T-helper 17 cell (primary cell): ENCODE measurements at places on chromosomes 5 and 9. TPM values are rescaled to one million over a fixed set of nuclear protein-coding genes. Genes with fewer than 3 reads are reported as not detected.

Gene PCAT7
- total RNA-seq, result not detected

Gene ANXA1
- total RNA-seq, result 553 TPM

Gene FCN2
- not detected for total RNA-seq

Gene IL13
- total RNA-seq, result 0.20 TPM

Gene SPATA24
- 3.8 TPM for total RNA-seq

Gene GABBR2
- total RNA-seq, result not detected

Gene ARL14EPL
- not detected for total RNA-seq

Gene ANKRA2
- 28.1 TPM for total RNA-seq

Gene DIPK1B
- 3.2 TPM for total RNA-seq

Gene FIBCD1
- not detected for total RNA-seq

Gene KCNT1
- 0.23 TPM for total RNA-seq

Gene DDX4
- total RNA-seq, result not detected

GRCh38 chr5:13878357-13878756 is 66.1 kb downstream of the DNAH5 start:
- no peak overlapping the region for H3K4me3 ChIP-seq
- no peak for DNase-seq
- no peaks in the 10 kb centered on the region for H3K4me1 ChIP-seq

GRCh38 chr5:43182421-43182820 is 9.6 kb upstream of the NIM1K start:
- no peak overlapping the region for H3K27ac ChIP-seq
- no peak for DNase-seq
- no peak overlapping the region for H3K4me3 ChIP-seq
- H3K4me1 ChIP-seq, result no peaks in the 10 kb centered on the region
- H3K36me3 ChIP-seq, result no peaks in the 10 kb centered on the region
- H3K27me3 ChIP-seq, result no peaks in the 10 kb centered on the region

- H3K4me3 ChIP-seq, result no peak overlapping the region
- DNase-seq, result no peak
- peaks cover 5% of the 10 kb centered on the region for H3K36me3 ChIP-seq
- H3K4me1 ChIP-seq, result peaks cover 3% of the 10 kb centered on the region
These were observed 148.9 kb upstream of the RUSC2 start for GRCh38 chr9:35341021-35341420.

DNA sequence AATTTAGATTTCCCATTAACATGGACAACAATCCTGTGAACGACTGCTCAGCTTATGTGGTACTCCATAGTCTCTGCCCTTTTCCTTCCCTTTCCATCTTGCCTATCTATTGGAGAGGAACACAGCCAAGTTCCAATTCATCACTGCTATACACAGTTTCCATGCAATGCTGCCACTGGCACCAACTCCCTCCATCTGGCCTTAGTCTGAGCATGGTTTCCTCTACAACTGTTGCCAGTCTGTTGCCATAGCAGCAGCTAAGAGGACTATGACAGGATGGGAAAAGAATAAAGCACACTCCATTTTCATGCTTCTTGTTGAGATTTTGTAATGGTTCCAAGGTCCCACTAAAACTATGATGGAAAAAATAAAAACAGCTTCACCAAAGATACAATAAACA is 189.0 kb downstream of the HCN1 start:
- H3K27ac ChIP-seq, result no peak overlapping the region
- DNase-seq, result no peak
- no peaks in the 10 kb centered on the region for H3K36me3 ChIP-seq
- no peaks in the 10 kb centered on the region for H3K4me1 ChIP-seq

GRCh38 chr5:36701085-36701698 is 94.8 kb downstream of the SLC1A3 start:
- H3K4me1 ChIP-seq, result no peaks in the 10 kb centered on the region
- H3K4me3 ChIP-seq, result no peak overlapping the region
- H3K27me3 ChIP-seq, result peaks cover 33% of the 10 kb centered on the region
- H3K27ac ChIP-seq, result no peak overlapping the region
- H3K36me3 ChIP-seq, result peaks cover 5% of the 10 kb centered on the region

GRCh38 chr5:180133551-180133950 is 62.0 kb upstream of the RNF130 start:
- DNase-seq, result no peak
- H3K27ac ChIP-seq, result no peak overlapping the region
- H3K36me3 ChIP-seq, result no peaks in the 10 kb centered on the region
- H3K27me3 ChIP-seq, result peaks cover 12% of the 10 kb centered on the region
- H3K4me1 ChIP-seq, result peaks cover 10% of the 10 kb centered on the region

GRCh38 chr9:17068671-17069070 is 66.2 kb upstream of the CNTLN start:
- no peak overlapping the region for H3K27ac ChIP-seq
- no peaks in the 10 kb centered on the region for H3K27me3 ChIP-seq
- no peak for DNase-seq
- no peak overlapping the region for H3K4me3 ChIP-seq
- H3K4me1 ChIP-seq, result no peaks in the 10 kb centered on the region

DNA sequence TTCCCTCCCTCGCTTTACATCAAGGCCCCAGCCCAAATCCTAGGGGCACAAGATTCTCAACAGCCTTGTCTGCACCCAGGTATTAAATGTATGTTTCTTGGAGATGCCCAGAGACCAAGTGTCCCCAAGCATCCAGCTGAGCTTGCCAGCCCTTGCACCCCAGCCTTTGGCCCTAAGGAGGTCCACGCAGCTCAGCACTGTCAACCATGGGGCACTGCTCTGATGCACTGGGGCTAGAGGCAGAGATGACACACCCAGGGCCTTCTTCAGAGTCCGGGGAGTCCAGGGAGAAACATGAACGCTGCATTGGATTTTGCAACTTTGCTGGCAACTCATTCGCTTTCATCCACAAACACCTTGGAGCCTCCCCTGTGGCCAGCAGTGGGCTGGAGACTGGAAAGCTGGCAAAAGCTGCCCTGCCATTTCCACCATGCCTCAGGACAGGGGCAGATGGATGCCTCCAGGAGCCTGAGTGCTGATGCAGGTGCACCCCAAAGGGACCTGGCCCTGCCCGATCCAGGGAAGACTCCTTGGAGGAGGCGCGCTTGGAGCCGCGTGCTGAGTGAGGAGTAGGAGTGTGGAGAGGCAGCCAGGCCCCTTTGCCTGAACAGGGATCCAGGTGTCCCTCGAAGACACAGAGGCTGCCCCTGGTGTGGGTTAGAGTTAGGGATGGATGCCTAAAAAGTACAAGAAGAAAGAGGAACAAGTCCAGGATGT is 19.3 kb downstream of the PAEP start:
- no peak overlapping the region for H3K27ac ChIP-seq
- H3K4me3 ChIP-seq, result no peak overlapping the region
- no peaks in the 10 kb centered on the region for H3K4me1 ChIP-seq

GRCh38 chr5:4230471-4230785 is 634.8 kb downstream of the IRX1 start:
- DNase-seq, result no peak
- H3K27me3 ChIP-seq, result no peaks in the 10 kb centered on the region
- no peak overlapping the region for H3K4me3 ChIP-seq
- H3K27ac ChIP-seq, result no peak overlapping the region
- no peaks in the 10 kb centered on the region for H3K4me1 ChIP-seq
- no peaks in the 10 kb centered on the region for H3K36me3 ChIP-seq

- H3K4me3 ChIP-seq, result no peak overlapping the region
- no peaks in the 10 kb centered on the region for H3K27me3 ChIP-seq
- H3K27ac ChIP-seq, result no peak overlapping the region
- peaks cover 6% of the 10 kb centered on the region for H3K36me3 ChIP-seq
- peaks cover 2% of the 10 kb centered on the region for H3K4me1 ChIP-seq
These were observed 12.6 kb upstream of the COL23A1 start for GRCh38 chr5:178602752-178603151.

DNA sequence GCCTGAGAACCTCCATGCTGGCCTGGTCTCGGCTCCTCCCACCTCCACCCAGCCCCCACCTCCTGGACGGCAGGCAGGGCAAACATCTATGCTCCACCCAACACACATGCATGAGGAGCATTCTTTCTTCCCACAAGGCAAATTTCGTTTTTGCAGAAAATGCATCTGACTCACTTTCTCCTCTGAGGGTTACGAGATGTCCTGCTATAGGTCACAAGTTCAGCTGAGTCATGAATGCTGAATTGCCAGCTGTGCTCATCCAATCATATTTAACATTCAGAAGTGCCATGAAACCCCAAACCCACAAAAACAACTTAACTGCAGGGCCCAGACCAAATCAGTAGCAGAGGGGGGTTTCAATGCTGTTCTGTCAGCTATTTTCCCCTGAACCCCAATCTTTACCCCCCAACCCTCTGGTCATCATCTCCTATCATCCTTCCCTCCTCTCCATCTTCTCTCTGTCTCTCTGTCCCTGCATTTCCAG is 39.0 kb upstream of the OSMR start:
- H3K36me3 ChIP-seq, result peaks cover 2% of the 10 kb centered on the region
- no peak for DNase-seq
- H3K4me1 ChIP-seq, result peaks cover 8% of the 10 kb centered on the region

DNA sequence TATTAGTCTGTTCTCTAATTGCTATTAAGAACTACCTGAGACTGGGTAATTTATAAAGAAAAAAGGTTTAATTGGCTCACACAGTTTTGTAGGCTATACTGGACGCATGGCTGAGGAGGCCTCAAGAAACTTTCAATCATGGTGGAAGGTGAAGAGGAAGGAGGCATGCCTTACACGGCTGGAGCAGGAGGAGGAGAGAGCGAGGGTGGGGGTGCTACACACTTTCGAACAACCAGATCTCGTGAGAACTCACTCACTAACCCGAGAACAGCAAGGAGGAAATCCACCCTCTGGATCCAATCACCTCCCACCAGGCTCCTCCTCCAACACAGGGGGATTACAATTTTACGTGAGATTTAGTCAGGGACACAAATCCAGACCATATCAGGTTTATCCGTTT is 90.0 kb downstream of the RMI1 start:
- DNase-seq, result no peak
- H3K27ac ChIP-seq, result no peak overlapping the region
- no peak overlapping the region for H3K4me3 ChIP-seq
- H3K4me1 ChIP-seq, result no peaks in the 10 kb centered on the region
- H3K27me3 ChIP-seq, result peaks cover 11% of the 10 kb centered on the region

- no peaks in the 10 kb centered on the region for H3K27me3 ChIP-seq
- no peak overlapping the region for H3K27ac ChIP-seq
- DNase-seq, result no peak
- H3K36me3 ChIP-seq, result no peaks in the 10 kb centered on the region
- no peak overlapping the region for H3K4me3 ChIP-seq
- H3K4me1 ChIP-seq, result no peaks in the 10 kb centered on the region
These were observed 14.0 kb upstream of the PWWP2A start for GRCh38 chr5:160133071-160133917.

GRCh38 chr9:122204055-122204454 is 24.7 kb downstream of the LHX6 start:
- H3K27ac ChIP-seq, result no peak overlapping the region
- H3K4me3 ChIP-seq, result no peak overlapping the region
- DNase-seq, result no peak

DNA sequence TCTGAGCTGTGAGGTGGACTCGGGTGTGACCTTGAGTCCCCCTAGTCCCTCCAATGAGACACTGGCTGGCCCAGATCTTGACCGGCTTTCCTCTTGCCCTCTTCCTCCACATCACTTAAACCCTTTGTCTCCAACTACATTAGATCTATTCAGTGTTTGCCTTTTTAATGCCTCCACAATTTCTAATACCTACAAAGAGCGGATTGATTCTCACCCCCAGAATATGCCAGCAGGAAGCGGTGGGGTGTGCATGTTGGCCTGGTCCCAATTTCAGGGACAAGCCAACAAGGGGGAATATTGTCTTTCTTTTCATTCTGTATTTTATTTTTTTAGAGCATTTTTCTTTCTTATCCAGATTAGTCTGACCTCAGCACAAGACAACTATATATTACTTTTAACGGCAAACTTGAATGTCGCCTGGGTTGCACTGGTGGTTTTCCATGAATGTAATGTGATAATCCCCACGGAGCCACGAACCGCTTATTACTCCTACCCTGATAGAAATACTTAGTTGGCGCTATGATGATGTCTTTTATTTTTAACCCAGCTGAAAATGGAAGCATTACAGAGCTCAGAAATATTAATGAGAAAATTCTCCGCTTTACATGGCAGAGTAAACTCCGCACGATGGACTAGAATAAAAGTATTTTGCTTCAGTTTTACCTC is 68.5 kb upstream of the MYO10 start:
- H3K4me1 ChIP-seq, result no peaks in the 10 kb centered on the region
- no peaks in the 10 kb centered on the region for H3K27me3 ChIP-seq
- no peaks in the 10 kb centered on the region for H3K36me3 ChIP-seq

GRCh38 chr5:150052956-150053712 is 33.2 kb downstream of the CSF1R start:
- DNase-seq, result no peak
- H3K27ac ChIP-seq, result no peak overlapping the region
- H3K4me1 ChIP-seq, result peaks cover 6% of the 10 kb centered on the region
- H3K27me3 ChIP-seq, result no peaks in the 10 kb centered on the region

- DNase-seq, result no peak
- H3K4me1 ChIP-seq, result peaks cover 16% of the 10 kb centered on the region
- H3K27me3 ChIP-seq, result peaks cover 14% of the 10 kb centered on the region
- H3K27ac ChIP-seq, result peak overlapping the region; percentile 41
- peaks cover 4% of the 10 kb centered on the region for H3K36me3 ChIP-seq
These were observed 12.5 kb downstream of the WNT8A start for GRCh38 chr5:138096363-138096762.

- H3K4me1 ChIP-seq, result no peaks in the 10 kb centered on the region
- H3K27me3 ChIP-seq, result peaks cover 38% of the 10 kb centered on the region
- no peak overlapping the region for H3K27ac ChIP-seq
- no peak for DNase-seq
- H3K36me3 ChIP-seq, result no peaks in the 10 kb centered on the region
These were observed 96.7 kb downstream of the CAVIN4 start for GRCh38 chr9:100674419-100675122.

- DNase-seq, result no peak
- peaks cover 3% of the 10 kb centered on the region for H3K4me1 ChIP-seq
- no peak overlapping the region for H3K27ac ChIP-seq
- no peaks in the 10 kb centered on the region for H3K36me3 ChIP-seq
- H3K4me3 ChIP-seq, result no peak overlapping the region
- peaks cover 35% of the 10 kb centered on the region for H3K27me3 ChIP-seq
These were observed 187.6 kb downstream of the PCSK1 start for GRCh38 chr5:96245140-96246091.

DNA sequence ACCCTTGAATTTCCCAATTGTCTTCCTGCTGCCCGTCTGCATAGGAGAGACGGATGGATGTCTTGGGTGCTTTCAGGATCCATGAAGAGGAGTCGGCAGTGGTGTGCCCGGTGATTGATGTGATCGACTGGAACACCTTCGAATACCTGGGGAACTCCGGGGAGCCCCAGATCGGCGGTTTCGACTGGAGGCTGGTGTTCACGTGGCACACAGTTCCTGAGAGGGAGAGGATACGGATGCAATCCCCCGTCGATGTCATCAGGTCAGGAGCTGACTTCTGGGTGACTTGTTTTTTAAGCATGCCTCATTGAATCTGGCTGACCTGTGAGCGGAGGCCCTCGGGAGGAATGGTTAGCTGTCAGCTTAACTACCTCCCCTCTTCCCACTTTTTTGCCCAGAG is 24.2 kb downstream of the GALNT12 start:
- H3K27ac ChIP-seq, result no peak overlapping the region
- H3K4me3 ChIP-seq, result no peak overlapping the region
- no peaks in the 10 kb centered on the region for H3K27me3 ChIP-seq
- H3K4me1 ChIP-seq, result peaks cover 8% of the 10 kb centered on the region

DNA sequence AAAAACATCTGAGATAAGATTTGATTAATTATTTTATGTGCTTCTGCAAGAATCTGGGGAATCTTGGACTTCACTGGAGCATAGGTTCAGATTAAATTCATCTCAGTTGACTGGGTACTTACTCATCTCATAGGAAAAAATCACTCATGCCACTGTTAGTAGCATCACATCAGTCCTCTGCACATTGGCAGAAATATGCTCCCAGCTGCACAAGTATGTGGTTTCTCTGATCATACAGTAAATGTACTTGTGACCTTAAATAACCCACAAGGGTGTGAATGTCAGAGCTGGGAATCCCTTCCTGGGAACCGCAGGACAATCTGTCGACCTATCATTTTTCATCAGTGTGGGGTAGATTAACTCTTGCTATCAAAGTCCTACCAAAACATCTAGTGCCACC is 203.7 kb upstream of the SLC24A2 start:
- no peaks in the 10 kb centered on the region for H3K36me3 ChIP-seq
- no peaks in the 10 kb centered on the region for H3K27me3 ChIP-seq
- H3K27ac ChIP-seq, result no peak overlapping the region
- DNase-seq, result no peak
- H3K4me3 ChIP-seq, result no peak overlapping the region
